Chondrocyte (in vitro differentiated cells): ENCODE measurements at places on chromosomes 4 and X.

GRCh38 chr4:8315435-8316250, 46.1 kb downstream of the HTRA3 start:
- peak; percentile 88 for DNase-seq

GRCh38 chrX:149531599-149531998, 9.2 kb upstream of the EOLA1 start:
- no peak for DNase-seq

DNA sequence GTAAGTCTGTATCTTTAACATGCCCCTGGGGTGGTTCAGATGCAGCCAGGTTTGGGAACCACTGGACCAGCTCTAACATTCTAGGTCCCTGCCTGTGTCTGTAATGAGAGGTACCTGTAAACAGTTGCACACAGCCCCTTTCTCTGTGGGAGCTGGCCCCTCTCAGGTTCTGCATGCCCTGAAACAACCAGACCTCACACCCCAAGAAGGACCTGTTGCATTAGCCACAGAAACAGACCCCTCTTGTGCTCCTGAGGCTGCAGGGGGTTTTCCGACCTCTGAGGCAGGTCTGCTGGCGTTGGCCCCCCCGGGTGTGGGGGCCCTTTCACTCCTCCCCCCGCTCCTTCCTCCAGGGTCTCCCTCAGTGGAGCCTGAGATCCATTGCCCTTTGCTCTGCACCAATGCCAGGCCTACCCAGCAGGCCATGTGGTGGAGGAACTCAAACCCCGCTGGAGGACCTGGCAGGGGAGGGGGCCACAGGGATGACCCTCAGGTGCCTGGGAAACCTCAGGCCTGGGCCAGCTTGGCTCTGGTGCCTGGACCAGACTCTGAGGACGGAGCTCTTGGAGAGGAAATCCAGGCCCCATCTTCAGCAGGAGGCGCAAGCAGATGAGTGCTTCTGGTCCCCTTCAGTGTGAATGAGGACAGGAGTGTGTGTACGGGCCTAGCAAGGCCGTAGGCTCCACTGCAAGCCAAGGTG, 61.4 kb upstream of the PJA1 start:
- DNase-seq: peak; percentile 74

- no peak for DNase-seq
Observed at GRCh38 chrX:42027367-42028000, 104.1 kb upstream of the CASK start.

DNA sequence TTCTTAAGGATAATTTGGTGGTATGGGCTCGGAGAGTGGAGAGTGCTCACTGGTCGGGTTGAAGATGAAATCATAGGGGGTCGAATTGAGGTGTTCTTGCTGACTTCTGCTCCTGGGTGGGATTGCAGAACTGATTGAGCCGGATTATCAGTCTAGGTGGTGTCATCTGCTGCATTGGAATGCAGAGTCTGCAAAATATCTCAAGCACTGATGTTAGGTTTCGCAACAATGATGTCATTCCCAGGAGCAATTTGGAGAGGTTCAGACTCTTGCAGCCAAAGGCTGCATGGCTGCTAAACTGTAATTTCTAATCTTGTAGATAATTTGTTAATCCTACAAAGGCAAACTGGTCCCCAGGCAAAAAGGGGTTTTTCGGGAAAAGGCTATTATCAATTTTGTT, 67.7 kb downstream of the RHOH start:
- no peak for DNase-seq

DNA sequence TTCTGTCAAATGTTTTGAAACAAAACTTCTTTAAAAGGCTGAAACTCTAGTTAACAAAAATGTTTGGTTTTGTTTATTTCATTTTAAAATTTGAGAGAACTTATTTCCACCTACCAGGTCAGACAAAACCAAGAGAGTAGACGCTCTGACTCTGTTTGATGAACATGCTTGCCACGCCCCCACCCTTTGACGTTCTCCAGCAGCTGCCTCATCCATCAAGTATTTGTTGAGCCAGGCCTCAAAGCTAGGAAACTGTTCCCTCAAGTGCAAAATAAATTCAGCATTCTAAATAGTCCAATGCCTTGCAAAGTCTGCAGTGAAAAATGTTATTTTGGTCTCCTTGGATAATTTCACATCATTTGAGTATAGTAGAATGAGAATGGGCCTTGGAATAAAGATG, 121.6 kb downstream of the GUCY2F start:
- DNase-seq: no peak

GRCh38 chr4:162891788-162892707, 274.6 kb downstream of the NAF1 start:
- no peak for DNase-seq

GRCh38 chr4:123398853-123399626, 2.4 kb downstream of the SPRY1 start:
- no peak for DNase-seq

- no peak for DNase-seq
Observed at GRCh38 chrX:72316408-72317110, 10.8 kb upstream of the CITED1 start.

- no peak for DNase-seq
Observed at GRCh38 chrX:103540145-103540544, 20.9 kb upstream of the RAB40A start.

DNA sequence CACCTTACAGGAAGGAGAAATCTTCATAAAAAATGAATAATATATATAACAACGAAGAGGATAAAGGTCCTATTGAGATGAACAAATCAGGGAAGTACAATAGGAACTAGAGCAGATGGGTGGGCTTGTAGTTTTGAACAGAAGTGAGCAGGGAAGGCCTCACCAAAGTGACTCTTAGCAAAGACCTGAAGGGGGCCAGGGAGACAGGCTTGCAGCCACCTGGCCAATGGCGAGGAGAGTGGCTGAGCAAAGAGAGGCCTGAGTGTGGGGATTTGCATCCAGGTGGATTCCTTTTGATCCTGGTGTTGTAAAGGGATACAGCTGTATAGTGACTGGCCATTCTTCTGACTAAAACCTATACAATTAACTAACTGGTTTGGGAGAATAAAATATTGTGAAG, 354.1 kb downstream of the CAMK2D start:
- DNase-seq: no peak

- no peak for DNase-seq
Observed at GRCh38 chr4:169774466-169775445, 17.0 kb upstream of the HPF1 start.

DNA sequence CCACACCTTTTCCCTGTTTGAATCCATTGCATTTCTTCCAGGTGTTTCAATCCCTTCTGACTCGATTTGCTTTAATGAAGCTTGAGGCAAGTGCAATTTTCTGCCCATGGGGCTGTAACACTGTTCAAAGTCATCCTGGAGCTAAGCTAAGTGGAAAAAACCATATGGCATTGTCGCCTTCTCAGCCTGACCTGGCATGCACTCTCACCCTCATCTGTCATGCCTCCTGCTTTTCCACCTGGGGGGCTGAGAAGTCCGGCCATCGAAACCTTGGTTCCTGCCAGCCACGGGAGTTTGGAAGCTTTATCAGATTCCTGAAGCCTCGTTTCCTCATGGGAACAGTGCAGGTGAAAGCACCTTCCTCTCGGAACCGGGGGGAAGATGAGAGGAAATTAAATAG, 38.2 kb downstream of the WFS1 start:
- no peak for DNase-seq
